ENCODE measurements at places on chromosomes 16 and 17.

DNA sequence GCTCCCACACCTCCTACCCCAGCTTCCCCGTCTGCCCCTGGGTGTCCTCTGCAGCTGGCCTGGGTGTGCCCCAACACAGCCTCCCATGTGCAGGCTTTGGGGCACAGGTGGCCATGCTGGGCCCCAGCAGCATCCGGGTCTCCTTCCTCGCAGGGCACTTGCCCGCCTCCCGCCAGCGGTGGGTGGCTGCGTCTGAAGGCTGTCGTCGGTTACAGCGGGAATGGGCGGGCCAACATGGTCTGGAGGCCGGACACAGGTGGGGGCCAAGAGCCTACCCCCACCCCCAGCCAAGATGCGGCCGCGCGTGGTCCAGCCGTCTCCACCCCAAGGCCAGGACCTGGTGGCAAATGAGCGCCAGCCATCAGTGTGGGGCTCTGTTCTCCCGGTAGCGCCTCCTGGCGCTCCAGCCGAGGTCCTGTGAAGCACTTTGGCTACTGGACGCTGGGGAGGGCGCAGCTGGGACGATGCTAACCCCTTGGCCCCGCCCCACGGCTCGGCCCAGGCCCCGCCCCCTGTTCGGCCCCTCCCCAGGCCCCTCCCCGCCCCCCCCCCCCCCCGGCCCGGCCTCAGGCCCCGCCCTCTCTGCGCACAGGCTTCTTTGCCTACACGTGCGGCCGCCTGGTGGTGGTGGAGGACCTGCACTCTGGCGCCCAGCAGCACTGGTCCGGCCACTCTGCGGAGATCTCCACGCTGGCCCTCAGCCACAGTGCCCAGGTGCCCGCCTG lies 7.3 kb upstream of the RHOT2 start:
- DNase-seq = no peak

DNA sequence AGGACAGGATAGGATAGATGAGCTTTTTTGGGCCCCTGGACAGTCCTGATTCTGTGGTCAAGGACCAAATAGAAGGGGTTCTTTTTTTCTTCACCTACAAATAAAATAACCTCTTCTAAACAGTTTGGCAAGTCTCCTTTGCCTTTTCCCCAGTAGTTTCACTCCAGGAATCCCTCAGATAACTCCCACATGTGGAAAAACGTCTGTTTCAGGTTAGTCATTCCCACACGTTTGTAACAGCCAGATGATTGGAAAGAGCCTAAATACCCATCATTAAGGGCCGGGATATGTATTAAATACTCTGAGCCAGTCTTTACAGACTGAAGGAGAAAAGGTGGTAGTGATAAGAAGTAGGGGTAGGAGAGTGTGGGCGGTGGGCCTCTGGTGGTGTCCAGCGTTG lies 58.3 kb downstream of the PLD6 start:
- no peak for DNase-seq

- DNase-seq = no peak
Measured at GRCh38 chr16:46970089-46970488, 3.4 kb downstream of the DNAJA2 start.

GRCh38 chr17:66494023-66494803 lies 191.8 kb downstream of the PRKCA start:
- DNase-seq = no peak

DNA sequence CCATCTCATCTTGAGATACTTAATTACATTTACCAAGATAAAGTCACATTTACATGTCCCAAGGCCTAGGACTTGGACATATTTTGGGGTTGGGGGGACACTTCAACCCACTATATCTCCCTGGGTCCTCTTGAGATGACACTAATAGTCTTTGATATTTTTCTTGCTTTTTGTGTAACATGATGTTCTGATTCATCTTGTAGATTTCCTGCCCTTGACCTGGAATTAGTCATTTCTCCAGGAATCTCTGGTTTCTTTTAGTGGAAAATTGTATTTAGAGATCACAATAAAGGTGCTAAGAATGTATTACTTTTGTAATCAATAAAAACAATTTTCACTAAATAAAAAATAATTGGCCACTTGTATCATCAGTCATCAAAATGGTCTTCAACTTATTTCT lies 157.3 kb downstream of the VPS53 start:
- DNase-seq = no peak

DNA sequence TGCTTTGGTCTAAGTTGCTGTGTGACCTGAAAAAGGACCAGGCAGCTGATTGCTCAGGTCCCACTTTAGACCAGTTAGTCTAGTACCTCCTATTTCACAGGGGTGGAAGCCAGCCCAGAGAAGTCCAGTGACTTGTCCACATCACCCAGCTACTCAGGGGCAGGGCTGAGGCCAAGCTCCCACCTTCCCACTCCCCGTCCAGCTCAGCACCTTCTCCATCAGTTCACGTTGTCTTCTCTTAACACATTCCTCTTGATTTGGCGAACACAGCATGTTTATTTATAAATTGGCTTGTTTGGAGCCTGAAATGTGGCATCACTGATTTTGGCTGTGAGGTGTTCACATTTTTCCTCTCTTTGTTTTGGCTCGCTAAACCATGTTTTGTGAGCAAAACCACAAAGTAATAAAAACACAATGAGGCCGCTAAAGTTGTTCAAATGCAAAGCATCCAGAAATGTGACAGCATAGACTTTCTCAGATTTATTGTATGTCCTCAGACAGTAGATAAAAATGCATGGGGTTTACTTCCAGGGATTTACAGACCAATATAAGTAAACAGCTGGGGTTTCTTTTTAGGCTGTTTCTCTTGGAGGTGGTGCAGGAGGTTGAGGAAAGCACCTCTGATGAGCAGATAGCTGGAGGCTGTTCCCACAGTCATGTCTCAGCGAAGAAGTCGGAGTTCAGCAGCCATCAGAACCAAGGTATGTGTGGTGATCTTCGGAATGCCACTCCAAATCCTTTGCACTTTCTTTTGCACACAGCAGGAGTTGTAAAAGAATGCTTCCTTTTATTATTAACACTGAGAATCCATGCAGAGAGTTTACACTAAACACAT lies 88.4 kb downstream of the PLXDC1 start:
- DNase-seq = no peak

DNA sequence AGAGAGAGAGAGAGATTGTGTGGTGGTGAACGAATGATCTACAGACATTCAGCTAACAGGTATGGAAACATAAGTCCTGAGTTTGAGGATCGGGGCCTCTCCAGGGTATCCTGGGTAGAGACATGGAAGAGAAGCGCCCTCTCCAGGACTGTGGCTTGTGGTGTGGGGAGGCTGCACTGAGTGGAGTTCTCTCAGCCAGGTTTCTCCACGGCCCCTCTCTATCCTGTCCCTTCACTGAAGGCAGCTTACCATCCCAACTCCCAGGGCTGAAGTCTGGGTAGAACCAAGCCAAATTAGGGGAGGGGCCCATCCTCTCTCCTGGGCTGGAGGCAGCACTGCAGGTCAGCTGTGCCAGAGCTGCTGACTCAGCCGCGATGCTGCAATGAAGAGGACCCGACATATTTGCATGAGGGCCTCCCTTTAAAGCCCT lies 6.2 kb downstream of the C1QL1 start:
- DNase-seq = no peak

GRCh38 chr16:20001856-20002707 lies 71.6 kb downstream of the GPR139 start:
- DNase-seq = no peak

- no peak for DNase-seq
Measured at GRCh38 chr16:17802571-17802970, 331.8 kb upstream of the XYLT1 start.

DNA sequence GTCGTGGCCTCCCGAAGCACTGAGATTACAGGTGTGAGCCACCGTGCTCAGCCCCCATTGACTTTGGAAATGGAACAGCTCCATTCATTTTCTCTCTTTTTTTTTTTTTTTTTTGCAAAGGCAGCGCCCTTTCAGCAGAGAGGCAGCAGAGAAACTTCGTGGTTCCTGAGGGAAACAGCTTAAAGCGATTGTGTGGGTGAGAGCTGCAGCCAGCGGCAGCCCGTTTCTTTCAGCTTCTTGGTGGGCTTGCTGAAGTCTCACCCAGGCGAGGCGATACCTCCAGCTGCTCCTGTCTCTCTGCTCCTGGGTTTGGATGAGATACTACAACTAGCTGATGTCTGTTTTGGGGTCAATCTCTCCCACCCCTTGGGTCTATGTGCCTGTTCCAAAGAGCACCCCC lies 7.7 kb downstream of the KDM8 start:
- DNase-seq = no peak

- no peak for DNase-seq
Measured at GRCh38 chr17:40266882-40267281, 20.8 kb upstream of the CDC6 start.

DNA sequence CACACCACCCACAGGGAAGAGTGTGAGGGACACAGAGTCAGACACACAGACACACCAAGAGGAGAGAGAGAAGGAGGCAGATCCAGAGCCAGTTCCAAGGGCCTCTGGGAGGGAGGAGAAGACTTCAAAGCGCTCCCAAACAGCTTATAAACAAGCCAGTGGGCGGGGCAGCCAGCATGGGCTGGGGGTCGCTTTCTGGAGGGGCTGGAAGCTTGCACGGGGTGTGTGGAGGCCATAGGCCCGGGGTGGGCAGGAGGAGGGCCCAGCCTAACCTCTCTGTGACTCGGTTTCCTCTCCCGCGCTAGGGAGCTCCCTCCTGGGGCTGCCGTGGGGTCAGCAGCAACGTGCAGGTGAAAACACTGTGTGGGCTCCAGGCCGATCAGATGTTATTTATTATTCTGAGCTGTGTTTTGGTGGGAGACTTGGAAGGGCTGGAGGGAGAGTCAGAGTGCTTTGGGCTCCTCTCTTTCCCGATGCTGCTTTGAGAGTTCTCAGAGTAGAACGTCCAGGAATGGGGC lies 2.5 kb upstream of the WFIKKN2 start:
- DNase-seq = no peak

DNA sequence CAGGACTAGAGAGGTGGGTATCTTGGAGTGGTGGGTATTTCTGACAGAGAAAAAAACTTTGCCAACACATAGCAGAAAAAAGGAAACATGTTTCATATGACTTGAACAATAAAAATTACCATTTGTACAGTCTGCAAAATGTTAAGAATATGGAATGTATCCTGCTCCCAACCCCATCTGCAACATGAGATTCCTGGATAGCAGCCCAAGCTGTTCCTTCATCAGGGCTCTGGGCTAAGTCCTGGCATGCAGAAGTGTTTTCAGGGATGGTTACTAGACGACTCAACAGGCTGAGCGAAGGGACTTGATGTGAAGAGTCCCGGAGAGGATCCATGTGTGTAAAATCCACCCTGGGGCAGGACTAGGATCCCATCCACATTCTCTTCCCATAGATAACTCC lies 121.0 kb upstream of the IRX3 start:
- no peak for DNase-seq

DNA sequence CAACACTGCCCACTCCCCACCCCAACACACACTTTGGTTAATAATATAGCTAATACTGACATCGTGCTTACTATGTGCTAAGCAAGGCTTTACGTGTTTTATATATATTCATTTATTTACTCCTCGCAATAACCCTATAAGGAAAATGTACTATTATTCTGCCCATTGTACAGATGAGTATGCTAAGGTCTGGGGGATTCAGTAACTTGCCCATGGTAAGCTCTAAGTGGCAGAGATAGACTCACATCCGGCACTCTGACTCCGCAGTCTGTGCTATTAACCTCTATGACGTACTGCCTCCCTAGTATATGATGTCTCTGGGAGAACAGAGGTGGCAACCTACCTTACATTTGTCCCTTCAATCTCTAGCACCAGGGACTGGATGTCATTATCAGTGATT lies 12.7 kb downstream of the CFAP20 start:
- DNase-seq = no peak

DNA sequence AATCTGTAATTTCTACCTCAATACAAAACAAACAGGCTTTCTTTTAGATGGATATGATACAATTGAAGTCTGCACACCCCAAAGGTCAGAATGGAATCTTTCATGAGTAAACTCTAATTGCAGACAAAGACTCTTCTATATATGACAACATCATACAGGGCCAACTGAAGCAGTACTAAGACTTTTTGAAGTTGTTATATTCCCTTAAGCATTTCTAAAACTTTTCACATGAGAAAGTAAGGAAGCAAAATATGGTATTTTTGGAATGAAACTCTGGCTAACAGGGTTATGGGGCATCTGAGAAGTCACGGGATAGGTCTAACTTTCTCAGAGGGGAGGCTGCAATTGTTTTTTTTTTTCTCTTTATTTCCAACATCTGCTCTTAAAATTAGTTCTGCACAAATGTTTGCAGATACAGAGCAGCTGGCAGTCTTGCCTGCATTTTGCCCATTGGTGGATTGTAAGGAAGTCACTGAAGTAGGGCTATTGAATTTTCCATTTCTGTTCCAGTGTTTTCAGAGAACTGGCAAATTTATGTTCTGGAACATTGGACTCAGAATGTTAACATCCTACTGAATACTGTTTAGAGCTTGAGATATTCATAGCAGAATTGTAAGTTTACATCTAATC lies 59.1 kb downstream of the SSH2 start:
- DNase-seq = no peak

DNA sequence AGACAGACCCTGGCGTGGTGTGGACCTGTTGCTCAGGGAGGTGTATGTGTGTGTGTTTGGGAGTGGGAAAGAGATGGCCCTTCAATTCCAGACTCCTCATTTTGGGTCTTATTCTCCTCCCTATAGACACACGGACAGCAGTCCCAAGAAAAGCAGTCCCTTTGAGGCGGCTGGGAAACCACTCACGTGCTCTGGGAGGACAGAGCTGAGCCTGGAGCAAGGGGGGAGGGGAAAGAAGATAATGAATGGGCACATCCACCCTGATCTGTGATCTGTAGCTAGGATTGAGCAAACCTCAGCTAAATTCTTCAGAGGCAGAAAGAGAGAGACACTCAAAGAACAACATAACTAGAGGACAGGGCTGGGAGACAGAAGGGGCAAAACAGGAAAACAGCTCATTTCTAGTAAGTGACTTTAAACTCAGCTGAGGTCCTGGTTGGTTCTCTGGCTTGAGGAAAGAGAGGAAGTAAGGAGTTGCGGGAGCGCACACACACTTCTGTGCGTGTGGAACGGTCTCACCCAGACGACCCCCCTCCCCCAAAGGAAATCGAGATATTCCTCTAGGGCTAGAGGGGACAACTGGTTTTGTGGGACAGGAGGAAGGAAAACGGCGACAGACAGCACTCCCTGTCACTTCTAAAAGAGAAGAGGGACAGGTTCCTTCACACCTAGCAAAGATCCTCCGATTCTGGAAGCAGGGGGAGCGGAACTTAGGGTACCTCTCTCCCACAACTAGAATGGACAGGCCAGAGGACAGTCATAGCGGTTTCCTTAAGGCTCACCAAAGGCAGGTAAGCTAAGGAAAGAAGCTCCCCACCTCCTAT lies 658 bp downstream of the RAB5C start:
- DNase-seq = no peak

DNA sequence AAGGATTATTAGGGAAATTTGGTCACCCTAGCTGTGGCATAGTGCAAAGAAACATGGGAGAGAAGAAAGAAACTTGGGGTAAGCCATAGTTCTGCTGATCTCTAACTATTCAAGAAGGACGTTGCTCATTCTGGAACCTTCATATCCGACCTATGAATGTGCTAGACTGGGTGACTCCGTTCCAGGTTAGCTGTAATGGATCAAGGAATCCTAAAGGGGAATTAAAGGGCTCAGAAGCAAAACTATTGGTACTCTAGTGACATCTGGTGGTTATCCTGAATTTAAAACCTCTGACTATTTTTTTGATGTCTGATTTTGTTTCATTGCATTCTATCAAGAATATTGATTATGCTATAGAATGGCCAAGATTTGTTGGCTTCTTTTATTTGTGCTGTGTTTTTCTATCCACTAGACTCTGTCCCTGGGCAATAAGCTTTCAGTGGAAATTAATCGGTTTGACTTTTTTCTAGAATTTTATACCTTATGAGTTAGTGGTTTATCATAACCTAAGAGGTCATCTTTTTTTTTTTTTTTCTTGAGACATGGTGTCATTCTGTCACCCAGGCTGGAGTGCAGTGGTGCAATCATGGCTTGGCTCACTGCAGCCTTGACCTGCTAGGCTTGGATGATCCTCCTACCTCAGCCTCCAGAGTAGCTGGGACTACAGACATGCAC lies 19.5 kb downstream of the PCTP start:
- no peak for DNase-seq
